ENCODE measurements at places on chromosomes 4 and X.

GRCh38 chr4:41160012-41160789, 54.1 kb downstream of the APBB2 start:
- no peak for DNase-seq

DNA sequence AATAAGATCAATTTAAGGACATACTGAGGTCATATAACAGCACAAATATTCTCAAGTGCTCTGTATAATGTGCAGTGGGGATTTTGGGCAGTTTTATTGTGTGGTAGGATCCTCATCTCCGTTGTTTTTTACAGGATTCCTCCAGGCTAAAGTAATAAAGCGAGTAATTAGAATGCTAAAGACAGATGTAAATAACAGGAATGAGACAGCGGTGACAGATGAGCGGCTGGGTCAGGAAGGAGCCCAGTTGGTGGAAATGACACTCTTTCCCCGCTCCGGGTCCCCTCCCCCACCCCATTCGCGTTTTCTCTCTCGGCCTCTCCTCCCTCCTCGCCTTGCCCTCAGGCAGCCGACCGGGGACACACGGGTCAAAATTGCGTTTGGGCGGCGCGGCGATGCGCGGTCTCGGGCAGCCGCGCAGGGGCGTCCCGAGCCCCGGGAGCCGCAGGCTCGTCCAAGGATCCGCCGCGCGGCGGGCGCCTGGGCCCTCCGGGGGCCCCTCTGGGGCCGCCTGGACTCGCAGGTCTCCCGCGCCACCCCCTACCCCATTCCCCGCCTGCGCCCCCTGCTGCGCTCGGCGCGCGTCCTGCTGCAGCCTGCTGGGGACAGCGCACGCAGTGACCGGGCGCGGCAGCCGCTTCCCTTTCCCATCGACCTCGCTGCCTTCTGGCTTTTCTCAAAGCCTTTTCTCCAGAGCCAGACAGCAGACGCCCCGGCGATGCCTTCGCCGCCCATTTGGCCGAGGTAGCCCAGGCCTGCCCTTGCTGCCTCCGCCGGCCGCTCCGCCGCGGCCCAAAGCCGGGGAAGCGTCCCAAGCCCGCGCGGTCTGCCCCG, 16.2 kb downstream of the POU4F2 start:
- no peak for DNase-seq

DNA sequence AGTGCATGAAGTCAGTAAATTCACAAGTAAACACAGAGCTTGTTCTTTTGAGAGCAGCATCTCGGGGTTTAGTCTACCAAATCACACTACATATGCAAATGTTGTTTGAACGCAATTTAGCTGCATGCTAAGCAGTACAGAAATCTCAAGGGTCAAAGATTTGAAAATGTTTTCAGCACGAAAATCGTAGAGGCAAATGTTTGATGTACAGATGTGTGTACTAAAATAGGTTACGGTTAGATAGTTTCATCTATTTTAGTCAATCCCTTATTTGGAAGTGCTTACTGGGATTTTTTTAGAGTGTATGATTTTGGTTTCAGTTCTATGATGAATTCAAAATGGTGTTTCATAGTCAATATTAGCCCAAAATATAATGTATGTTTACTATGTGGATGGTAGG, 1928.2 kb upstream of the TENM3 start:
- DNase-seq, result no peak

GRCh38 chrX:18354369-18355223, at the start of gene SCML2:
TSS of gene SCML2 (minus strand) at chrX:18354688. CDS start at chrX:18334071, 20,617 bp downstream.
- peak; percentile 24 for DNase-seq

- no peak for DNase-seq
Observed at GRCh38 chrX:19911784-19912183, 24.4 kb upstream of the SH3KBP1 start.

GRCh38 chrX:153972368-153973126, at the start of gene TMEM187:
TSS of gene TMEM187 (plus strand) at chrX:153972754. CDS start at chrX:153982063, 9,309 bp downstream.
- peak; percentile 93 for DNase-seq

- DNase-seq, result no peak
Observed at GRCh38 chr4:58163156-58163555, 1053.0 kb upstream of the IGFBP7 start.

- DNase-seq, result no peak
Observed at GRCh38 chr4:101224358-101225218, 122.7 kb downstream of the PPP3CA start.

DNA sequence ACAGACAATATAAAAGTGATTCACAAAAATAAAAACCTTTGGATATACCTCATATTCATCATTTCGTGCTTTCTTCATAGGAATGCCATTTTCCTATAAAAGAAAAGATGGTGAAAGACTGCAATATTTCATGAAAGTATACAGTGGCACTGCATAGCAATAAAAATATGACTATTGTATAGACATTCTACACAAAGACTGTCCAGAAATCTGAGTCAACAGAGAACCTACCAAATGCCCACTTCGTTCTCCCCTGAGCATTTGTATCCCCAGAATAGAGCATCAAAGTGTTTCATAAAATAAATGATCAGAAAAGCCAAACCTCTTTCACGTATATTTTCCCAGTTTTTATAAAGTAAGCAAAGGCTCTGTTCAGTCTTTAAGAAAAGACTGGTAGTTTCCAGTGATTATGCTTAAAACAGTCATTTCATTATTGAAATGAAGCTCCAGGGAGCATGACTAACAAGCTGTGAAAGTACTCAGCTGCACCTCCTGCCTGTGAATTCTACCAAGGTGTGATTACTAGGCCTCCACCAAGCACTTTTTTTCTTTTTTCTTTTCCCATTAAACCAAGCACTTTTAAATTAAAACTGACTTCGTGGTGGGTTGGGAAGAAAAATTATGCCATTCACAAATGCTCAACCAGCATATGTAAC, 20.2 kb downstream of the PPA2 start:
- DNase-seq, result no peak

DNA sequence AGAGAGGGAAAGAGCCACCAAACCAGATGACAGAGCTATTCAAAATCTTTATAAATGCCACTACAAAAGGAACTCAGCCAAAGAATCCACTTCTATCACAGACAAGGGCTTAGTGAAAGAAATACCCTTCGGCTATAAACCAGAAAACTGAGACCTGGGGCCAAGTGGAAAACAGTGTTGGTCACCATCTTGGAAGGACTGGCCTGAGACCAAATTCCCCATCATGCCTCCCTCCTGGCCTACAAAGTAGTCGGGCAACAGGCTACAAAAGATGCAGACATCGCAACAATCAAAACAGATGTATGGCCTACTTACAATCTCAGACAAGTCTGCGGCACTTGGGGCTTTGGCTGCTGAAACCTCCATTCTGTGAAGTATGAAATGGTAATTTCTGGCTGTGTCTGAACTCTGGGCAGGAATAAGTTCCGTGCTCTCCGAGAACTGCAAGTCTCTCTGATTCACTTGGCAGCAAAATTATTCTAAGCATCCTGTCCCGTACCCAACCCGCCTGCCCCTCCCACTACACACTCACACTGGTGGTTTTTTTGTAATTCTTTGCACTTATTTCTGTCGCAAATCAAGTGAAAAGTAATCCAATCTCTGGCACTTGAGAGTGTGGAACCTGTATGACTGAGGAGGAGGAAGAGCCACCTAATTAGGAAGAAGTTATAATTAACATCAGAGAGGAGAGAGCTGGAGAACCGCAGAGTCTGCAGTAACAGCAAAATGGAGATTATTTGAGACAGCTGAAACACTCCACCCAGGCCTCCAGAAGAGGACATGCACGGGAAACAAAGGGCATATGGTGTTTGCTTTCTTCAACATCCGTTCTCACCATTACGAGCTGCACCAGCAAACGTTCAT, 87.8 kb downstream of the SH3KBP1 start:
- peak; percentile 74 for DNase-seq

DNA sequence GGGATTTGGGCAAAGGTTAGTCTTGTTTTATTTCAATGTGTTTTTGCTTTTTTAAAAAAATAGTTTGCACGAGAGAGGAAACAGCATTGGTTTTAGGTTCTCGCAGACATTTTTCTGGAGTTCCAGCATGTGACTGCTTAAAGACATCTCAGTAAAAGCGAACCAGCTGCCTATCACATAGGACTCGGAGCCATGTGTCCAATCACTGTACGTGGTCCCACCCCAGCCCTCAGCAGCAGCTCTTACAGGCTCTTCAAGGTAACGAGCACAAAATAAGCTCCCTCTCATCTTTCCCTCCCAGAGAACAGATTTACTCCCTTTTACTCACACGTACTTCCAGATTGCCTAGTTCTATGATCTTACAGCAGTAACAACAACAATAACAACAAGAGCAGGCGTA, 68.7 kb downstream of the MCF2 start:
- DNase-seq, result no peak

DNA sequence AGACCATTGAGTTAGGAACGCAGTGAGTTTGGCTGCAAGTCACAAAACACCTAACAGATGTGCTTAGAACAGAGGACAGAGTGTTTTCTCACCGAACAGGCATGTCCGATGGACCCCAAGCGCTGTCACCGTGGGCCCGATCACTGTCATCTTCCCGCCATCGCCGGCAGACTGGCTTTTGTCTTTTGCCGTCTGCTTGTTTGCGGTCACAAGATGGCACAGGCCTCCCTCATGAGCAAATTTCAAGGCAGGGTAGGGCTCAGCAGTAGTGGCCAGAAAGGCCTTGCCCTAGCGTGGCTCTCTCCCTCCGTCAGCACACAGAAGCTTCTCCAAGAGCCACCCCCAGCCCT, 21.4 kb upstream of the MRFAP1 start:
- no peak for DNase-seq
